ENCODE measurements at places on chromosomes 16 and 17.

GRCh38 chr17:35695613-35696012, 35.8 kb upstream of the RASL10B start:
- no peak for DNase-seq

GRCh38 chr17:54177606-54178308, 355.0 kb downstream of the KIF2B start:
- no peak for DNase-seq

- DNase-seq, result no peak
These were observed 91.4 kb upstream of the GSE1 start for GRCh38 chr16:85521552-85522307.

DNA sequence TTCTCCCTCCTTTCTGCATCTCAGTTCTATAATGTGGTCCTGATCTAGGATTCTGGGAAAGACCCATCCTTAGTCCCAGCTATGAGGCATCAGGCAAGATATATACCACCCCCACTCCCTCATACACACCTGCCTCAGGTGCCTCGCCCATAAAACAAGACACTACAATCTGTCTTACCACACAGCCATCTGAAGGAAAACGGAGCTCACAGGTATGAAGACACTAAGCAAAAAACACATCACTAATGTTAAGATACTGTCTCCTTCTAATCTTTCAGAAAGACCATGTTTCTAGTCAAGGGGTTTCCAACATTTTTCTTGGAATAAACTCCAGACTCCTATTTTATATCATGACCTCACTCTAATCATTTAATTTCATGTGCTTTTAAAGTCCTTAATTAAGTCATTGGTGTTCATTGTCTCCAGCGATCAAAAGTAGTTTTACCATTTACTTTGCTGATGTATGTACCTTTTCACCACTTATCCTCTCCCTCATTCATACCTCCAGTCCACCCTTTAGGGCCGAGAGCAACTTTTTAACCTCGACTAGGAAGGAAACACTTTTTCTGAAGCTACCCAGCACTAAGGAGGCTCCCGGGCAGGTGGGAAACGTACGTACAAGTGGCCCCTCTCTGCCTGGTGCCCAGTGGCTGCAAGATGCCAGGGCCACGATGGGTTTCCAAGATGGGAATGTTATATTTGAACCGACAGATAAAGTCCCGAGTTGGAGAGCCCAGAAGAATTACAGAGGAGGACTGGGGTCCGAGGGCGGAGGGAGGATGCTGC, 979 bp downstream of the MAP3K14 start:
- DNase-seq, result no peak

- DNase-seq, result no peak
These were observed 831.4 kb downstream of the CDH11 start for GRCh38 chr16:64290461-64290860.

DNA sequence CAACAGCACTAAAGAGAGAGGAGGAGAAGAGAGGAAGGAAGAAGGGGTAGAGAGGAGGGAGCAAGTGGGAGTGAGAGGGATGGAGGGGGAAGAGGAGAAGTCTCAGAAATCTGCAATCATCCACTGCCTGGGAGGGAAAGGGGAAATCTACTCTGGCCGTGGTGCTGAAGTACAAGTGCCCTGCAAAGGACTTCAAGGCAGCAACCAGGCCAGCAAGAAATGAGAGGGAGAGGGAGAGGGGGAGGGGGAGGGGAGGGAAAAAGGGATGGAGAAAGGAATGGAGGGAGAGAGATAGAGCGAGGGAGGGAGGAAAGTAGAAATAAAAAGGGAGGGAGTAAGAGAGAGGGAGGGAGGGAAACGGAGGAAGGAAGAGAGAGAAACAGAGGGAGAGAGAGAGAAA, 130.8 kb upstream of the EEF2KMT start:
- DNase-seq, result no peak

All from fibroblast of skin of back (primary cell).